ENCODE measurements at places on chromosomes 7 and 10. TPM values are rescaled to one million over a fixed set of nuclear protein-coding genes. Genes with fewer than 3 reads are reported as not detected.

The TMEM184A gene
- total RNA-seq: 43.8 TPM

The MCM7 gene
- total RNA-seq: 46.1 TPM

The CCL26 gene
- not detected for total RNA-seq

The OR9A2 gene
- 0.26 TPM for total RNA-seq

The RASA4B gene
- 0.79 TPM for total RNA-seq

The AKR1E2 gene
- total RNA-seq: 4.2 TPM

The MYO1G gene
- total RNA-seq: 0.26 TPM

The CCDC3 gene
- total RNA-seq: 3.7 TPM

The SLC25A40 gene
- 3.9 TPM for total RNA-seq

The DGKI gene
- under 0.01 TPM for total RNA-seq

The PRRT4 gene
- 0.13 TPM for total RNA-seq

The VAX1 gene
- total RNA-seq: not detected

The C10orf67 gene
- total RNA-seq: 0.26 TPM

The MOGAT3 gene
- not detected for total RNA-seq

The COL13A1 gene
- not detected for total RNA-seq

The RBP3 gene
- not detected for total RNA-seq

The DKK1 gene
- total RNA-seq: 13.6 TPM

The LIPJ gene
- not detected for total RNA-seq

The MPP7 gene
- 24.6 TPM for total RNA-seq

The ERVW-1 gene
- total RNA-seq: not detected
